Naive thymus-derived CD4-positive, alpha-beta T cell (primary cell): ENCODE measurements at places on chromosomes 3 and 15.

DNA sequence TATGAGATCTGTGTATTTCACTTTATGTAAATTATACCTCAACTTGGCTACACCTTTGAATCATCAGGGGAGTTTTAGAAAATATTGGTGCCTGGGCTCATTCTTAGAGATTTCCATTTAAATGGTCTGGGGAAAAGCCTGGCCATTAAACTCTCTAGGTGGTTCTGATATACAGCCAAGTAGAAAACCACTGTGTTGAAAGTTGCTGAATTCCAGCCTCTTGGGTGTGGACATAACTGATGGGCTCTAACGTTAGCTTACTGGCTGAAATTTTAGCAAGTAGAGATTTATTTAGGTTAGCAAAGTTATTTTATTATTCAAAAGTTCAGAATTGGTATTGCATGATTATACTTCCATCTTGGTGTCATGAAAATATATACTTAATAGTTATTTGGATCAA is 84.1 kb downstream of the ATG7 start:
- no peak for DNase-seq

- no peak for DNase-seq
Observed at GRCh38 chr15:48493084-48493762, 152.3 kb downstream of the FBN1 start.

DNA sequence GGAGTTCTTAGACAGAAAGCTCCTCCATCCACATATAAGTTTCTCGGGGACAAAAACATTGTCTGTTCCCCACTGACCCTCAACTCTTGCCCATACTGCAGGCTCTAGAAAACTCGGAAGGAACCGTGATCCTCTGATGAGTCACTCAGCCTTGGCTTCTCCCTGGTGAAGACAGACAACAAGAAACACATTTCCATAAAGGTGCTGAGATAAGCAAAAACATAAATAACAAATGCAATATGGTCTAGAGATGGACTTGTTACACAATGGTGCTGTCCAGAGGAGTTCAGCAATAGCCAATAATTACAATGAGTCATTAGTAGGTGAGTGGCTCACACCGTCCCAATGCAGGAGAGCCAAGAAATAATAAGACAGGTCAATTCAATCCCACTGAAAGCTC is 43.7 kb downstream of the MAGI1 start:
- no peak for DNase-seq

DNA sequence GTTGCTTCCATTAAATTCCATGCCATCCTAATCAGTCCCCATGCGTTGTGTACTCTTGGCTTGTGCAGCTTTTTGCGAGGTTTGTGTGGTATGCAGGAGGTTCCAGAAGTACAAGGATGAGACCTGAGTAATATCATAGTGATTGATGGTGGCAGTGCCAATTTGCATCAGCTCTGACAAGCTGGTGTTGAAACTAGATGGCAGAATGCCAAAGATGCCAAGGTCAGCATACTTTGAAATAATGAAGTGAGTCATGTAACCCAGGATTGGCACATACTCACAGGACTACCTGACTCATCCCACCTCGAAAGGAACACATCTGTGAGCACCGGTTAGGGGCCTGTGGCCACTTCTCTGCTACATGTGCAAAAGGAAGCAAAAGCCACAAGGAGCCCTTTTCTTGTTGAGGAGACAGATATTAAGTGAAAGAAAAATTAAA is 14.3 kb downstream of the KAT2B start:
- no peak for DNase-seq

- DNase-seq: no peak
Observed at GRCh38 chr15:50275908-50276307, 10.4 kb upstream of the HDC start.

DNA sequence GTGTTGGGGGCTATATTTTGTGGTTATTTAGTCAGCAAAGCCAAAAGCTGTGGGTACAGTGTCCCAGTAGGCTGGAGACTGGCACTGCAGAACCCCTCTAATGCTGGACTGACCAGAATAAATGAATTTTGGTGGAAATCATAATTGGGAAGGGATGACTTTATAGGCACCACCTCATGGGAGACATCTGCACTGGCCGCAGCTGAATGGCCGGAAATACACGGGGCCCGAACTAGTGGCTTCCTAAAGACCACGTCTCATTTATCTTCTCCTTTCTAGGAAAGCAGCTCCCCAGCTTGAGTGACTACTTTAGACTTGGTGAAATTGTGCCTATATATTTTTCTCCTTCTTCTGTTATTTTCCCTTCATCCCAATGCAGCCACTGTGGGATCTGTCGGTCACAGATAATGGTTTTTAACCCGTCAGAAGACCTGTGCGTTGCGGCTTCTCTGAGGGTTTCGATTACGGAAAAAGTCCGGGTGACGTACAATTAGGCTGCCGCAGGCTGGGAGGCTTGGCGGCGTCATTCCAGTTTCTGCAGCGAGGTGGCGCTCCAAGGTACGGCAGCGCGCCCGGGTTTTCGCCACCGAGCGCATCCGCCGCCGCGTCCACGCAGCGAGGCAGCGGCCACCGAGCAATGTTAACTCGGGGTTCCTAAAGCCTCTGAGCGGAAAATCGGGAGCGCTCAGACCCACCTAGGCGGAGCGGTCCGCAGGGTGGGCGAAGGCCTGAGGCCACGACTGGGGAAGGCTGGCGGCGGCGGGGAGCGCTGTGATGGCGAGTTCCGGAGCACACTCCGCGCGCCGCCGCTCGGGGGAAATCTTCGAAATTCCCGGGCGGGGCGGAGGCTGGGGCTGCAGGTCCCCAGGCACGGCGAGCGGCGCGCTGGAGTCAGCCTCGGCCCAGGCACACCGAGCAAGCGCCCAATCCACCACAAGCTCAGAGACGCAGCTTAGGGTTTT is 26.3 kb downstream of the NR2F2 start:
- peak; percentile 67 for DNase-seq

- DNase-seq: no peak
Observed at GRCh38 chr3:131591394-131592014, 88.7 kb upstream of the MRPL3 start.

DNA sequence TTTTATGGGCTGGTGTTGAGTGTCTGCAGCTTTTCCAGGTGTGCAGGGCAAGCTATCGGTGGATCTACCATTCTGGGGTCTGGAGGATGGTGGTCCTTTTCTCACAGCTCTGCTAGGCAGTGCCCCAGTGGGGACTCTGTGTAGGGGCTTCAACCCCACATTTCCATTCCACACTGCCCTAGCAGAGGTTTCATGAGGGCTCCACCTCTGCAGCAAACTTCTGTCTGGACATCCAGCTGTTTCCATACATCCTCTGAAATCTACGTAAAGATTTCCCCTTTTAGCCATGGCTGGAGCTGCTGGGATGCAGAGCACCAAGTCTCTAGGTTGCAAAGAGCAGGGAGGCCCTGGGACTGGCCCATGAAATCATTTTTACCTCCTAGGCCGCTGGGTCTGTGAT is 11.6 kb downstream of the RFX7 start:
- DNase-seq: no peak

DNA sequence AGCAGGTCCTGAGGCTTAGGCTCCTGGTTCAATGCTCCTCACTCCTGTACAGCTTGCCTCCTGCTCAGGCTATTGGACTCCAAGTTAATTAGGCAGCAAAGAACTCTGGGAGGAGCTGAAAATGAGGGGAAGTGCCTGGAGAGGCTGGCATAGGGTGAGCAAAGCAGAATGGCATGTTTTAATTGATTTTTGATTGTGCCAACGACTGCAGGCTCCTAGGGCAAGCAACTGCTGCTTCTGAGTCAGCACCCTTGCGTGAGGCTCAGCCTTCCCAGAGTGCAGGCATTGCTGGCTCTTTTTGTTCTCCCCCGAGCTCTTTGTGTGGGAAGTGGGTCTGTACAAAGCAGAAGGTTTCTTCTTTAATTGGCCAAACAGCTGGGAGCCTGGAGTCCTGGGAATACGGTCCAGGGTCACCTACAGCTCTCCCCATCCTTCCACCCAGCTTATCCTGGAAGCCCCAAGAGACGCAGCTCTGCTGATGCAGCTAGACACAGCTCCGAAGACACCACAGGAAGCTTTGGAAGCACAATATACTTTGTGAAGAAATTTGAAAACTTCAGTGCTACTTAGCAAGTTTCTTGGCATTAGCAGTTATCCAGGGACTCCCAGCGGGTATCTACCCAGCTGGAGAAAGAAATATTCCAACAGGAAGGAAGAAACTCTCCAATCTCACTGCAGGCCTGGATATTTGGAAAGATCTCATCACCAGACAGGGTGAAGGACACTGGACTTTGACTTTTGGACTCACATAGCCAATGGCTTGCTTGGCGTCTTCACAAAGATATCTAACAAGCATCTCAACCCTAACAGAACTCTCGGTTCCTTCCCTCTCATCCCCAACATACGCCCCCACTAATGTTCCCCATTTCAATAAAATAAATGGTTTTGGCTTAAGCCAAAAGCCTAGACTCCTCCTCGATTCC is 76.8 kb downstream of the BDH1 start:
- DNase-seq: no peak

GRCh38 chr3:23112491-23112890 is 90.6 kb upstream of the UBE2E2 start:
- DNase-seq: no peak

- DNase-seq: no peak
Observed at GRCh38 chr3:46096336-46096735, 69.1 kb upstream of the XCR1 start.

DNA sequence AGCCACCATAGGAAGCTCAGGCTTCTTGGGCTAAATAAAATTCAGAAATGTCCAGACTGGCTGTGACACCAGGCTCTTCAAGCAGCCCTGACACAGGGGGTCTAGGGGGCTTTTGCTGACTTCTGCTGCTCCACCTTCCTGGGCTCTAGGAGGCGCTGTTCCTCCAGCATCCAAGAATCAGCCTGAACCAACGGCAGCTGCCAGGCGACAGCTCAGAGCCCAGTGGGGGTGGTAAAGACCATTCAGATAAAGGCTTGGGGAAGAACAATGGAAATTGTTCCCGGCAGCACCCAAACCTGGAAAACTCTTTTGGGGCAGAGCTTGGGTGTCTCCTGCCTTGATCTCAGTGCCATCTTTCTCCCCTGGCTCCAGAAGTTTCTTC is 21.6 kb upstream of the PSTPIP1 start:
- peak; percentile 56 for DNase-seq

GRCh38 chr3:72894976-72895552 is 7.2 kb downstream of the GXYLT2 start:
- DNase-seq: no peak

- no peak for DNase-seq
Observed at GRCh38 chr3:59191651-59192050, 141.8 kb upstream of the CFAP20DC start.

- no peak for DNase-seq
Observed at GRCh38 chr15:75947092-75947491, 43.4 kb downstream of the FBXO22 start.

- no peak for DNase-seq
Observed at GRCh38 chr15:38898236-38898635, 333.6 kb upstream of the RASGRP1 start.

- no peak for DNase-seq
Observed at GRCh38 chr15:39589193-39589814, 8.4 kb downstream of the THBS1 start.

DNA sequence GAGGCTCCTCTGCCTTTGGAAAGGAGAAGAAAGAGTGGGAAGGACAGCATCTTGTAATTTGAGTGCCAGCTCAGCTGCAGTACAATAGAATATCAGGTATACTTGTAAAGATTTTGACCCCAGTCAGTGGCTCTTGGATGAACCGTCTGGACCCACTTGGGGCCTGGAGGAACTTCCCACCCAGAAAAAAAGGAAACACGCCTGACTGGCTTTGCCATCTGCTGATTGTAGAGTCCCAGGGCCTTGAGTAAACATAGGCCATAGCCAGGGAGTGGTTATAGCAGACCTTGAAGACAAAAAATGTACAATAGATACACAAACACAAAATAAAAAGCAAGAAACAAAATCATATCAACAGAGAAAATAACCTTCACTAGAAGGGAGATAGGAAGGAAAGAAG is 112.1 kb downstream of the GOLIM4 start:
- no peak for DNase-seq

- no peak for DNase-seq
Observed at GRCh38 chr15:99054025-99054387, 46.4 kb upstream of the PGPEP1L start.

DNA sequence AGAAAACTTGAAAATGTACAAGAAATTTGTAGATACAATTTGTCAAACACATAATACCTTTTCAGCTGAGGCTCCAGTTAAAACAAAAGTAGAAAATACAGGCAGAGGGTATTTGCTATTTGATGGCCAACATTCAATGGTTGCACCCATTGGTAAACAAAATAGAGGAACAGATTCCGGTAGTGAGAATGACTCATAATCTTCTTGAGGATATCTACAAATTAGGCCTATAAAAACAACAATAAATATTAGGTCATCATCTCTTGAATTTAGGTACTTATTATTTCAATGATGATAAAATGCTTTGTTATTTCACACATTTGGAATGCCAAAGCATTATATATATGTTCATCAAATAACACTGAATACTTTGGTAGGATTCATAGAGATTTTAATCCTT is 53.4 kb downstream of the DENND4A start:
- DNase-seq: no peak

DNA sequence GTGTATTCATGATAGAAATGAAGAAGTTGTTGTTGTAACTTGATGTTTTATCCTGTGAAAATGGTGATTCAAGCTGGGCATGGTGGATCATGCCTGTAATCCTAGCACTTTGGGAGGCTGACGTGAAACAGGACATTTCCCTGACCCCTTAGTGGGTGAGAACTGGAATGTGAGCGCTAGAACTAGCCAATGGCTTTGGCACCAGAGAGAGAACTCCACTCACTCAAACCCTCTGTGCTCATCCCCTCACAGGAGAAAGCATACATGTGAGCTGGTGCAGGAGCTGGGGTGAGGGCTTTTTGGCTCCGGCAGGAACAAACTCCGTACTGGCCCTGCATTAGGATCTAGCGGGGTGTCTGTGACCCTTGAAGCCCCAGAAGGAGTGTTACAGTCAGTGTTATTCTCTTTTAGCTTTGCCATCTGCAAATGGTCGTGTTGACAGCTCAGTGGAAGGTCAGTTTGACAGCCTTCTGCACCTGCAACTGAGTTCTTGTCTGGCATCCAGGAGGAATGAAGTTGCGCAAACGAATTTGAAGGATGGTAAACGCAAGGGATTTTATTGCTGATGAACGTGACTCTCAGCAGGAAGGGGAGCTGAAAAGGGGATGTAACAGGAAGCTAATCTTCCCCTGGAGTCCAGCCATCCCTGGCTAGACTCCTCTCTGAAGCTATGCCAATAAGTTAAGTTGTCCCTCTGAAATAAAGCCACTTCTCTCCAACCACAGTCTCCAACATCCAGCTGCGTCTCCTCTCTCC is 1016.6 kb upstream of the CADM2 start:
- DNase-seq: no peak

GRCh38 chr15:82742134-82742533 is 32.5 kb upstream of the AP3B2 start:
- no peak for DNase-seq

DNA sequence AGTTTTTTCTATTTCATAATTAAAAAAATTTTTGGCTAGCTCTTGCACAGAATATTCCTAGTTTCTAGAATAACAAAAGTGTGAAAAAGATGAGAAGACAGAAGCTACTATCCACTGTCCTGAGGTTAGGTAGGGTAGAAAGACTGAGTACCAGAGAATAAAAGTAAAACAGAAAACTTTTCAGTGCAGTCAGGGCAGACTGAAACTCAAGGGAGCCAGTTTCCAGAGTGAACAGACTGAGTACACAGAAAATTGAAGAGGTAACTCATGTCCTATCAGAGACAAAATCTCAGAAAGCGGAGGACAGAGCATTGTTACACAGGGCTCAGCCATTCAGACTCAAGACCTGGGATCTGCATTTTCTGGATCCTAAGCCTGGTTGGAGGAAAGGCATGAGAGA is 8.8 kb upstream of the FBXO40 start:
- no peak for DNase-seq

- no peak for DNase-seq
Observed at GRCh38 chr3:152392272-152392880, 123.6 kb downstream of the MBNL1 start.

GRCh38 chr3:13636186-13636585 is 87.3 kb downstream of the FBLN2 start:
- DNase-seq: no peak
